ENCODE measurements at places on chromosomes 7 and 10.

DNA sequence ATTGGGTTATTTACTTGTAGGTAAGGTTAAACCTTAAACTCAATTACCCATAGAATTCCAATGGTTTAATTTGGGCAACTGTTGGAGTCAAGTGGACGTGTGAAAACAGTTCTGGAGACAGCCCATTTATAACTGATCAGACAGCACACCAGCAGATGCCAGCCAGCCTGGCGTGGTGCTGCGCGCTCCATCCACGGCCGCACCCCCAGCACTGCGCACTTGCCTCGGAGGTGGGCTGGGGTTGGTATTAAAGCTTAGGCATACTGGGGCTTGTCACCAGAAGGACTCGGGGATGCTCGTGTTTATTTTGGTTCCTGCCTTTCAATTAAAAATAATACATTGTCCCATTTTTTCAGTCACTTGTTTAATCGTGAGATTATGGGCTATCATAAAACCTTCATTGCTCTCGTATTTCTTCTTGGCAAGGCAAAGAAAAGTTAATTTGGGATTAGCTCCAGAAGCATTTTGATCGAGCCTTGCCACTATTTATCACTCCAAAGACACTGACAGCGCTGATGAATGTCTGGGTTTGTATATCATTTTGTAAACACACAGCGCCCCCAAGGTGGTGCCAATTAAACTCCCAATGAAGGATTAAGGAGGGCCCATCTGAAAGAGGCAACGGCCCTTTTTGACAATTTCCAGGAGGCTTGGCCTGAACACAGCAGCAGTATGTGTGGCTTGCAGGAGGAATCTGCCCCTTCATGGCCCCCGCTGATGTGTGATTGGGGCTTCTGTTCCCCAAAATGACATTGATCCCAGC, 204.5 kb upstream of the CXCL12 start:
- peak; percentile 45 for DNase-seq

DNA sequence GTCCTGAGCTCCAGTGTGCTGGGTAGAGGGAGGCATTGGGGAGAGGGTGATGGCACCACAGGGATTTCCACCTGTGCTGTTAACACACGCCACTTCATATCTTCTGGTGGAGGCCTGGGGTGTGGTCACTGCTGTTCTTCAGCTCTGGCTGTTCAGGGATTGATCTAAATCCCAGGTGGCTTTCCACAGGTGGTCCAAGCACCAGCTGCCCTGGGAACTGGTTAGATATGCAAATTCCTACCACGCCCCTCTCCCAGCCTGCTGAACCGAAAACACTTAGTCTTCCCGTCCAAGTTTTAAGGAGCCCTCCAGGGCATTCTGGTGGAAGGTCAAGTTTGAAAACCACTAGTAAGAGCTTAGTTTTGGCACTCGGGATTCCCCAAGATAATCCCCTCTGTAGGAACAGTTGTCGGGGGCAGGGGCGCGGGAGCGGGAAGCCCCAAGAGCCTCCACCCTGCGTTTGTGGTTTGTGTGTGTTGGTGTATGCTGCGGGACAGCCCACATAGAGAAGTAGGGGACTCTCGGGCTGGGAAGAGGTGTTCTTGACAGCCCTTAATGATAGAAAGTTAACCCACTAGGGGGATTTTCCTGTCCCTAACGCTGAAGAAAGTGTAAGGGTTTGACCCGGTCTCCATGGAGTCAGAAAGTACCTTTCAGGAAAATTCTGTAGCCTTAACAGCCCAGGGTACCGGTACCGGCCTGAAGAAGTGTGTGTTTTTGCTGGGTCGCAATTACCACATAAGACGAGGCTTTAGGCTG, 5.1 kb downstream of the DEPP1 start:
- peak; percentile 22 for DNase-seq

DNA sequence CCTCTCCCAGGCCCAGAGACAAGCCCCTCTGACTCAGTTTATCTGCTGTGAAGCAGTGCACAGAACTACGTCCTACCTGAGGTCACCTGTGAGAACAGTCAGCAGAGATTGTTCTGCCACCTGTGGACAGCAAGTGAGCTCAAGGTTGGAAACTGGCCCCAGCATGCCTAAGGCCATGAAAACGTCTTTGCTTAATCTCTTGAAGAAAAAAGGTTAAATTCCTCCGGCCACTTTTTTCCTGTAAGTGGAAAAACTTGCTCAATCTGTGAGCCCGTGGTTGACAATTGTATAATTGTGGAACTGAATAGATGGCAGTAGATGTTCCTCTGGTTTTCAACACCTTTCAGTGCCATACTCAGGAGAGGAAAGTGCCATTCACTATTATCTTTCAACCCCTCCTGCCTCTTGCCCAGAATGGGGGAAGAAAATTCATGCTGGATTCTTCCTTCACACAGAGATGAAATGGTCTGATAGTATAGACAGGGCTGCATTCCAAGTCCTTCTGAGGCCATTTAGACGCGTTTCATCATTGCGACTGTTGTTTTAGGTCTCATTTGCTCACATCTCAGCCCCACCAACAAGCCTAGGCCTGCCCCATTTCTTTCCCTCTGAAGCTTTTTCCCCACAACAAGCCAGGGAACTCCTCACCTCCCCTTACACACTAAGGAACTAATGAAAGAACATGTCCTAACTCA, 292.9 kb downstream of the FZD1 start:
- DNase-seq: no peak

- no peak for DNase-seq
These were observed 121.6 kb downstream of the MTPAP start for GRCh38 chr10:30227481-30227880.

- DNase-seq: no peak
These were observed 5.4 kb upstream of the DMTF1 start for GRCh38 chr7:87146740-87147386.

- DNase-seq: peak; percentile 15
These were observed 380.9 kb downstream of the PARD3 start for GRCh38 chr10:34434119-34434594.

- no peak for DNase-seq
These were observed 141.7 kb downstream of the USP6NL start for GRCh38 chr10:11469575-11470391.

- no peak for DNase-seq
These were observed 10.6 kb upstream of the DNMBP start for GRCh38 chr10:100020142-100020885.

DNA sequence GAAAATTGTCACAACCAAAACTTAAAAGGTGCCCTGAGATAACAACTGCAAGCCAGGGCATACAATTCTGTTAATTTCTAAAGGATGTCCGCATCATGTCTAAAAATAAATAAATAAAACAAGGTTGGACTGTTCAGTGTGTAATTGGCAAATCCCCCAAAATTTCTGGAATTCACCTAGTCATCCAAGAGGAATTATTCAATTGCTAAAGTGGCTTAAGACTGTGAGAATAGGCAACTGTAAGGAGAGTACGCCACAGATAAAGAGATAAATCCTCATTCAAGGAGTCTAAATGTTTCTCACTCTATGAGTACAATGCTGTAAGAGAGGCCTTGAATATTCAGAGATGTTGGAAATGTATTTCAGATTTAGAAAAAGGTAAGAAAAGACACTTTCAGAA, 37.2 kb downstream of the PIK3AP1 start:
- DNase-seq: no peak

- no peak for DNase-seq
These were observed 26.4 kb upstream of the ADO start for GRCh38 chr10:62778125-62778524.

DNA sequence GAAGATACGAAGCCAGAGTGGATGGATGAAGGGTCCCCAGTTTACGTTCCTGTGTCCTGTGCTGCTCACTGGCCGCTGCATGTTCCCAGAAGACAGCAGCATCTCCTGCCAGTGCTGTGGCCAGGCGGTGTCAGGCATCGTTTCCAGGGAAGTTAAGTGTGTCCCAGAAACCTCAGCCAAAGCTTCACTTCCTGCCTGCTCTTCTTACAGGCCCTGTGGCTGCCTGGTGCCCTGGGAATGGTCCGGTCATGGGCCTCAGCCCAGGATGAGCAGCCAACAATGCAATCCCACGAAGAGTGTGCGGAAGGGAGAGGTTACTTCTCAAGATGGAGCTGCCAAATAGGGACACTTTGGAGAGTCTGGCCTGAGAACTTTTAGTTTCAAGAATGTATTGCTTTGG, 99.7 kb upstream of the TARP start:
- DNase-seq: no peak

DNA sequence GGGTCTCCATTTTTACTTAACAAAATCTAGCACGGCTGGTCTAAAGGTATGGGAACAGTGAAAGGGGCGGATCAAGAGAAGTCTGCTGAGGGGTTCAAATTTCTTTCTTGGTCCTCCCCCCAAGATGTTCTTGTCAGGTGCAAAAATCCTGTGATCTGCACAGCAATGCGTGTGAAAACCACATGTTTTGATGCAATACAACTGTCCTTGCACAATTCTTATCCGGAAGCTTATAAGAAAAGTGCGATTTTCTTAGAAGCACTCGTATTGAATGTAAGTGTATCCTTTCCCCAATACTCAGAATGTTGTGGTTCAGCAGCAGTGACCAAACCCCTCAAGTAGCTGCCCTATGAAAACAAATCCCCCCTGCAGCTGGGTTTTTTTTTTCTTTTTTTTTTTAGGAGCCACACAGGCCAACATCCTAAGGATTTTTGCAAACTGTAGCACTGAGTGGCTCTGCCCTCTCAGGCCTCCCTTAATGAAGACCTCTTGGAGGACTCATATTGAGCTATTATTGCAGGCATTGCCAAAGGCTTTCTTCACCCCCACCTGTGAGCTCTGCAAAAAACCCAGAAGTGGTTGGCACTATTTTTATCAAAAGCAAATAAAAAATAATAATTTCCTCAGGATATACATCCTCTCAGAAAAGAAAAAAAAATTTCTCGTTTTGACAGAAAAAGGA, 151.9 kb upstream of the ITGB1 start:
- DNase-seq: no peak

DNA sequence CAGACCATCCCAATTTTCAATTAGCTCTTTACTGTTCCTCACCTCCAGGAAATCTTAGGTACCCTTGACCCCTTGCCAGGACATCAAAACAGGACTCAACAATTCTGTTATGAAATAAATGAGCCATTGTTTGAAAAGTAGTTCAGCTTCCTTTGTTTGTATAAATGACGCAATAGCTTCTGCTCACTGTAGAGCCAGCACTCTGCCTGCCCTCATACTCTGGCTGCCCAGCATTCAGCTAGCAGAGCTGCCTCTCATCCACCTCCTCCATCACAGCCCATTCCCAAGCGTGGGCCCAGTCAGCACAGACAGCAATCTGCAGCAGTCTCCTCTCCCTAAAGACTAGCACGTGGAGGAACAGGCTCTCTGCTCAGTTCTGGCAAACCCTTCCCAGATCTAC, 478.6 kb downstream of the GRID1 start:
- no peak for DNase-seq

DNA sequence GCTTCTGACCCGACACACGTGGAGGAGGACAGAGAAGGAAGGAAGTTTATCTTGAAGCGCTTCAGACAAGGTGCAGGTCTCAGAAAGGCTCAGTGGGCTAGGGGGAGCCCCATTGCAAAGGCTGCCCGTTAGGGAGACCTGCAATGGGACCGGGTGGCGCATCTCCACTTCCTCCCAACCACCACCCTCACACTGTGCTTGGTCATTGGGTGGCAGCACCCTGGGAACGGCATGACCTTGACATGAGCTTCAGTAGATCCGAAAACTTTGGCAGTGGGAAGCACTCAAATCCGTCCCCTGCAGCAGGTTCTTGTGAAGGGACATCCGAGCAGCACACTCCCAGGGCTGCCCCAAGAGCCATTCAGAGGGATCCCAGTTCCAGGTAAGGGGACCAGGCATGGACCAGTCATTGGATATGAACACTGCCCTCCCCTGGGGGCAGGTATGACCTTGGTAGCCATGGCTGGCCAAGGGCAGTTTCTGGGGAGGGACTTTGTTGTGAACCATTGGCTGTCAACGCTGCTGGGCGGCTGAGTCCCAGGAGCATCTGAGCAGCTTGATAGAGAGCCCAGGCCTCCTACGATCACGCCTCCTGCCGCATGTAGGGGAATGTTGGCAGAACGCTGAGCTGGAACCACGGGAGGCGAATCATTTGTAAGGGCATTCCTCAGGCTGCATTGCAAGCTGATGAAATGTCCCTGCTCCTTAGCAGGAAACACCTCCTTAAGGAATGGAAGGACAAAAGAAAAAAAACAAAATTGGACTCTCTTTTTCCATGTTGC, 31.7 kb downstream of the GALNTL5 start:
- no peak for DNase-seq

GRCh38 chr10:99888622-99889021, 106.2 kb downstream of the ABCC2 start:
- no peak for DNase-seq

GRCh38 chr7:139232904-139233303, 1.9 kb downstream of the UBN2 start:
- no peak for DNase-seq
